ENCODE measurements at places on chromosomes 1 and 21.

DNA sequence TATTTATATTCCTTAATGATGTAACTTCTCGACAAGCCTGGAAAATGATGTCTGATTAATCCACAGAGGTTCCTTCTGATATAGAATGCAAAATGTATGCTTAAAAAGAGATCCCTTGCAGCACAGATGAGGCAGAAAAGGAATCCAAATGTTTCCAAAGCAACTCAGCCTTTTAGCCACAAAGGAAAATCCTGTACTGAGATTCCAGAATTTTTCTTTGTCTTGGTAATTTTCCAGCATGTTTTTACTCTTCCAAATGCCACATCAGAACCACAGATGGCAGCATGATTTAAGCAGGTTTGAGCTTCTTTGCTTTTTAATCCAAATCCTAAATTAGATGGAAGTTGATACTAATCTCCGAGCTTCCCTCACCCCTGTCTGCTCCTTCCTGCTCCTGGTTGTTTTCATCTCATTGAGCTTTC lies 176.4 kb upstream of the PALMD start:
- DNase-seq, result no peak

GRCh38 chr1:64223329-64224151 lies 20.1 kb downstream of the UBE2U start:
- peak; percentile 79 for DNase-seq

- no peak for DNase-seq
Observed at GRCh38 chr1:244409701-244410100, 42.0 kb downstream of the ADSS2 start.

DNA sequence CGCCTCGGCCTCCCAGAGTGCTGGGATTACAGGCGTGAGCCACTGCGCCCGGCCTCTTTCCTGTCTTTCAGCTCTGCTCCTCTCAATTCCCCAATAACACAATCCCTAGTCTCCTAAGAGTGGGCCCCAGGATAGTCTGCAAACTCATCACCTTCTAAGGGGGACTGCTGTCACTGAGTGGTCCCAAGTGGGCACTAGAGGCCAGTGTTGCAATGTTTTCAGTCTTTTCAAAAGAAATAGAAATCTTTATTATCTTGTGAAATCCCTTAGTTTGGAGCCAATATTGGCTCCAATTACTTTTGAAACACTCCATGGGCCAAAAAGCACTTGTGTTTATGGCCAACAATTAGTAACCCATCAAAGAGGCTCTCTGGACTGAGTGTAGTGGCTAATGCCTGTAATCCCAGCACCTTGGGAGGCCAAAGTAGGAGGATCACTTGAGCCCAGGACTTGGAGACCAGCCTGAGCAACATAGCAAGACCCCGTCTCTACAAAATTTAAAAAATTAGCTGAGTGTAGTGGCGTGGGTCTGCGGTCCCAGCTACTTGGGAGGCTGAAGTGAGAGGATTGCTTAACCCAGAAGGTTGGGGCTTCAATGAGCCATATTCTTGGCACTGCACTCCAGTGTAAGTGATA lies 28.6 kb upstream of the ZNF697 start:
- DNase-seq, result no peak

GRCh38 chr1:103101399-103101798 lies 6.9 kb downstream of the COL11A1 start:
- no peak for DNase-seq

- DNase-seq, result peak; percentile 5
Observed at GRCh38 chr1:221437926-221438325, 304.0 kb downstream of the DUSP10 start.

GRCh38 chr1:116777831-116778830 lies 23.9 kb downstream of the CD2 start:
- no peak for DNase-seq

- peak; percentile 58 for DNase-seq
Observed at GRCh38 chr1:27934818-27935549, at the start of gene SMPDL3B. SMPDL3B (plus strand) TSS chr1:27935000; CDS start chr1:27935184, 184 bp downstream.

DNA sequence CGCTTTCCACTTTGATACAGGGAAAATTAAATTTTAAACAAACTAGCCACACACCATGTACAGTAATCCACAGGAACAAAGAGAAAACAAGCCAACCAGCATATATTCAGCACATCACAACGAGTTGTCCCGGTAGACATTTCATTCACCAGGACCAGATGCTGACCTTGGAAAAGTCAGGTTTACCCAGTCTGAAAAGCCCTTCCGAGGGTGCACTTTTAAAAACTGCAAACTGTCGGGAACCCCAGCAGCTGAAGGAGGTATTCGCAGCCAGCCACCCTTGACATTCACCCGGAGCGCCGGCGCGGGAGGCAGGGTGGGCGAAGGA lies 1.2 kb downstream of the MCOLN3 start:
- no peak for DNase-seq

GRCh38 chr21:27528697-27529096 lies 561.8 kb upstream of the ADAMTS5 start:
- DNase-seq, result no peak

GRCh38 chr1:156464825-156465452 lies 35.6 kb downstream of the MEF2D start:
- DNase-seq, result no peak

DNA sequence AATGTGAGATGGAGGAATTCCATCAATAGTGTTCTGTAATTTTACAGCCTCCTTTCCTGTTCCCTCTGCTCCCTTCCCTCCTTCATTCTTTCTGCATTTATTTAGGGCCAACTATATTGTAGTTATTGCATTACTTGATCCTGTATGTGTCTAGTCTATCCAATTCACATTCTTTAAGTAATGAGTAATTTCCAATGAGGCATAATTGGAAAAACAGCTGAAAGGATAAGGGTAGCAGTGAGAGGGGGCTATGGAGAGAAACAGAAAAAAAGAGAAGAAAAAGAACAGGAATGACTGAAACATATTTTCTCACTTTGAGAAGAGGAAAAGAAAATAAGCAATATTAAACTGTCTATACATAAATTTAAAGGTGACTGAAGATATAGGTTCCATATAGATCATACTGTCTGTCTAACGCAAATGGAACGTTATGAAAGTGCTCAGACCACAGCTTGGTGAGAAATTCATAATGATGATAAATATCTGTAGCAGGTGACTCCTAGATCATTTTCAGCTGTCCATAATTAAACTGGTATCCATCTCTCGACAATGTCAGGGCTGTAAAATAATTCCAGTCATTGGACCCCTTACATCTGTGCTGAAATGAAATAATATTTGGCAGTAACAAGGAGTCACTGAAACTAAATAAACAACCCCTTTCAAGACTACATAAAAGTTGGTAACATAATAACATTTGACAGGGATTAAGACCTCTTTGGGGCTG lies 61.8 kb downstream of the SPAG17 start:
- DNase-seq, result no peak

GRCh38 chr1:96660051-96660450 lies 61.5 kb upstream of the PTBP2 start:
- no peak for DNase-seq

- no peak for DNase-seq
Observed at GRCh38 chr1:231107151-231107550, 54.7 kb upstream of the TRIM67 start.

DNA sequence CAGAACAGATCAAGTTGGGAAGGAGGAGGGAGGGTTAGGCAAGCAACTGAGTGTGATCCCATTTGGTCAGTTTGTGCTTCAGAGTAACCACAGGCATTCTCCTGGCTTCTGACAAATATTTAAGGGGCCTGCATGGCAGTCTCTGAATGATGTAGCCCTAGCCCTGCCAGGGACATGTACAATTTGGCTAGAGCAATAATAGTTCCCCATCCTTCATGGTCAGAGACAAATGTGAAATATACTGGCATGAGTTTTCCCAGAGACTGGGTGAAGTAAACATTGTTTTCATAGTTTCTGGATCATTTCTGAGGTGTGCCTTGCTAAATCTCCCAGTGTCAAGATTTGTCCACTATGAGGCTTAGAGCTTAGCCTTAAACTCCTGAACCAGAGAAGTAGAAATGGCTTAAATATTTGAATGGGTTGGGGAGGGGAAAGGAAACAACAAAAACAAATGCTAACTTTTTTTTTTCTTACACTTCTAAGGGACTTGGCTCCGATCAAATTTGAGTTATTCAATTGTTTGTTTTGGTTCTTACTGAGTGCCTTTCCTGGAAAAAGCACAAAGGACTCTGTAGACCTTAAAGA lies 42.0 kb upstream of the UBE2U start:
- no peak for DNase-seq

GRCh38 chr1:24355466-24355865 lies 36.3 kb downstream of the GRHL3 start:
- no peak for DNase-seq

GRCh38 chr1:246220495-246221065 lies 286.5 kb downstream of the SMYD3 start:
- DNase-seq, result no peak

GRCh38 chr1:218995091-218995665 lies 178.5 kb upstream of the LYPLAL1 start:
- no peak for DNase-seq

- no peak for DNase-seq
Observed at GRCh38 chr1:19468397-19468956, 16.9 kb downstream of the CAPZB start.

- DNase-seq, result peak; percentile 33
Observed at GRCh38 chr1:184035719-184036516, 1.6 kb downstream of the COLGALT2 start.

GRCh38 chr1:60867782-60868181 lies 214.6 kb upstream of the NFIA start:
- DNase-seq, result no peak

GRCh38 chr1:22728751-22729399 lies 18.2 kb downstream of the EPHB2 start:
- DNase-seq, result no peak

- no peak for DNase-seq
Observed at GRCh38 chr1:165883056-165883455, 55.6 kb downstream of the UCK2 start.

GRCh38 chr1:114648503-114648902 lies 21.3 kb downstream of the DENND2C start:
- DNase-seq, result no peak

- DNase-seq, result no peak
Observed at GRCh38 chr1:10692401-10693021, 103.9 kb downstream of the CASZ1 start.

GRCh38 chr1:198531891-198532290 lies 8.6 kb downstream of the ATP6V1G3 start:
- no peak for DNase-seq

DNA sequence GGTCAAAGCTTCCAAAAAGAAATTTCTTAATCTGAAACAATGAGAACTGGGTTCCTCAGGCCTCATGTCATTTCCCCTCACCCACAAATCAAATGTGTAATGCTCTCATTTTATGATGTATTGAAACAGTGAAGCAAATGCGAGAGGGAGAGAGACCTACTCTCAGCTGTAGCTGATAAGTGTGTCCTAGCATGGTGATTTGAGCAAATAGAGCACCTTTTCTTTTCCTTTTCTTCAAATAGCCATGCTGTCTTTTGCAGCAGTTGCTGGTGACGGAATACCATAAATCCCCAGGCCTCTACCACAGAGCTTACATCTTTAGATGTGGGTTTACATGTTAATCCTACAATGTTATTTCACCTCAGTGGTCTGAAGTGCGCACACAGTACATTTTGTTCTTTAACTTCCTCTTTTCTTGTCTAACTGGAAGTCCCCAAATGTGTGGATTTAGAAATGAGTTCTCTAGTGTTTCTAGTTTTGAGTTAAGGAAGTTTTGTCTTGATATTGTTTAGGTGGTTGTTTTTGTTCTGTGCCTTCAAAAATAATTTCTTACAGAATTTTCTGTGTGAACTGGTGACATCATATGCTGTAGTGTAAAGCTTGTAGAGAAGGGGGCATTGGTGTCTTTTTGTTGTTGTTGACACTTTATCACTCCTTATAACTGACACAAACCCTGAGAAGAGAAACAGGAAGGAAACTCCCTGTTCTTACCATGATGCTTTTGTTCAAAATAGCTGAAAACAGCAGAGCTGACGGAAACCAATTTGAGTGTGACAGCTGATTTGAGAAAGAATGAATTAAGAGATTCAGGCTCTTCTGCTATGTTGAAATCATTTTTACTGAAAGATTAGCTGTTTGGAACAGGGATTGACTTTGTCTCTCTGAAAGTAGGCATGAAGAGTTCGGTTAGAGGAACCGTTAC lies 12.2 kb downstream of the SMAP2 start:
- DNase-seq, result no peak

- DNase-seq, result no peak
Observed at GRCh38 chr21:38380481-38381137, 117.7 kb downstream of the ERG start.

- DNase-seq, result no peak
Observed at GRCh38 chr1:180594723-180595122, 36.0 kb downstream of the OVAAL start.

GRCh38 chr1:183454377-183454776 lies 17.9 kb upstream of the SMG7 start:
- no peak for DNase-seq

DNA sequence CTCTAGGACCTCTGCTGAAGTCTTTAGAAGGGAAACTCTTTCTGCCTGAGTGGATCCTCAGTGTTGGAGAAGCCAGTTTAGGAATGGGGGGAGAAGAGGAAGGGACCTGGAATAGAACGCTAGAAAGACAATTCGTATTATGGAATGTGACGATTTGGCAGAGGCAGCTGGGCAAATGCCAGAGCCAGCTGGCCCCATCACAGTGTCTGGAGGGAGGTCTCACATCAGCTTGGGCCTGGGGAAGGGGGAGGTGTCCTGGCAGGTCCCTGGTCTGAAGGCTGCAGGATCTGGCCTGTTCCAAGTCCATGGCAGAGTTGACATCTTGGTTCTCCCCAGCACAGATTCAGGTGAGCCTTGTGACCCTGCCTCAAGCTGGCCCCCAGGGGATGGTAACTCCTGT lies 11.3 kb downstream of the TMCC2 start:
- no peak for DNase-seq

DNA sequence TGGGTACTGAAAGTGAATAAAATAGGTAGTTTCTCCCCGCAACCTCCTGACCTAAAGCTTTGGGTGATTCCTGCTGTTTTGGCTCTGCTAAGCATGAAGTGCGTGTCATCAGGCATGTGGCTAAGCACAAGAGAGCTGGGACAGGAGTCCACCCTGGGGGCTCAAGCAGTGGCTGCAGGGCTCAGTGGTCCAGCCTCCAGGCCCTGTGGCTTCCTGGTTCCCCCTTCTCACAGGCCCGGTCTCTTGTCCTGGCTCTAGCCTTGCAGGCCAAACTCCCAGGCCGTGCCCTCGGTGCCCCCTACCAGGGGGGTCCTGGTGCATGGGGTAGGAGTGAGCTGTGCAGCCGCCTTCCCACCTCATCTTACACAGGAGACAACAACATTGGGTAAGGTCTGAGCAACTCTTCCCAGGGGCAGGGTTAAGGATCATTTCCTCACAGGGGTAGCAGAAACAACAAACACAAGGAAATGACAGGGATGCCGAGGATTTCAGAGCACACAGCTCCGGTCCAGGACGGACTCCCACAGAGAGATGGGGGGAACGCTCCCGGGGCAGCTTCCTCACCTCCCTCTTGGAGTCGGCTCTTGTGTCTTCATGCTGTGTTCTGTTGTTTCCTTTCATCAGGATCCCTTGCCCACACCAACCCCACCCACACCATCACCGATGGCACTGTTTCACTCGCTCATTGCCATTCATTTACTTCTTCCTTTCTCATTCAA lies 19.8 kb upstream of the SLC2A1 start:
- DNase-seq, result no peak

DNA sequence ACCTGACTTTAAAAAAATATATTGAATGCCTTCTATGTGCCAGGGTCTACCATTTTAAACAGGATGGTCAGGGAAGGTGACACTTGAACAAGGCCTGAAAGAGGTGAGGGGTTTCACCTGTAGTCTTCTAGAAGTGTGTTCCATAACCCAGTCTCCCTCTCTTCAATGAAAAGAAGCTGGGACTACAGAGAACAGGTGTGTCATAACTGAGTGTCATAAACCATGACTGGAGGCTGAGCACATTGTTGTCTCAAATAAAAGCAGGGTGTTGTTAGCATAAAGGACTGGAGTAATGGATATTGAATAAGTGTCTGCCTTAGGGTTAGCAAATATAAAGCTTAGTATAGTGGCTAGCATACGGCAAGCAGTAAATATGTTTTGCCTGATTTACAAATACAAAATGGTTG lies 65.4 kb downstream of the SYDE2 start:
- DNase-seq, result no peak
